Left renal cortex interstitium (tissue), 4 donors: ENCODE measurements at places on chromosomes 13 and 19. TPM values are rescaled to one million over a fixed set of nuclear protein-coding genes. Genes with fewer than 3 reads are reported as not detected.

DNA sequence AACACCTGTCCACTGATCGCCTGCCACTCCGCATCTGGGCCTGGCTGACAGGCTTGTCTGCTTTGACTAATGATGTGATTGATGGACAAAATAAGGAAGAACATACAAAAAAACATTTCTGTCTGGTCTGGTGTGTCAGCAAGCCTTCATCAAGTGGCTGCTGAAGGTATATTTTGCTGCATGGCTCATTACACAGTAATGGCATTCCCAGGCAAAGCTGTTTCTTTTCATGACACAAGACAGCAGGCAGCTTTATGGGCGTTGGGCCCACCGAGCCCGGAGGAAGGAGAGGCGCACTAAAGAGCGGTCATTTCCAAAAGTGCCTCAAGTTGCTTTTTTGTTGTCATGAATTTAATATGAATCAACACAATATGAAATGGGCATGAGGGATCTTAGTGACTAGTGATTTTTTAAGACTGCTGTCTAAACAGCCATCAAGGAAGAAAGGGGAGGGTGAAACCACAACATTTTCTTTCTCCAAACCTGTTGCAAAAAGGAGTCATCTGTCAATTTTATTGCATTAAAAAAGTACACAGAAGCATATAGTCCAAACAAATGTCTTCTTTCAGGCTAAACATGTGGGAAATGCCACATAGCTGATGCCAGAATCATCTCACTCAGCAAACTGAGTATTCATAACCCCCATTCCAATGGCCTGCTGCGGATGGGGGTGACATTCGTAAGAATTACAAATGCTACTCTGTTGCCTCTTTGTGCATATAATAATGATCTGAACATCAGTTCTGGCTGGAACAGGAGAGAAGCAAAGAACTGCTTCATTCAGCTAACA is 476.6 kb downstream of the ZNF536 start:
- DNase-seq = peak; percentile 53

- no peak for DNase-seq
Observed at GRCh38 chr13:107743100-107743499, 472.2 kb downstream of the LIG4 start.

GRCh38 chr19:29211562-29212355 is 1.2 kb downstream of the UQCRFS1 start:
- DNase-seq = peak; percentile 25

DNA sequence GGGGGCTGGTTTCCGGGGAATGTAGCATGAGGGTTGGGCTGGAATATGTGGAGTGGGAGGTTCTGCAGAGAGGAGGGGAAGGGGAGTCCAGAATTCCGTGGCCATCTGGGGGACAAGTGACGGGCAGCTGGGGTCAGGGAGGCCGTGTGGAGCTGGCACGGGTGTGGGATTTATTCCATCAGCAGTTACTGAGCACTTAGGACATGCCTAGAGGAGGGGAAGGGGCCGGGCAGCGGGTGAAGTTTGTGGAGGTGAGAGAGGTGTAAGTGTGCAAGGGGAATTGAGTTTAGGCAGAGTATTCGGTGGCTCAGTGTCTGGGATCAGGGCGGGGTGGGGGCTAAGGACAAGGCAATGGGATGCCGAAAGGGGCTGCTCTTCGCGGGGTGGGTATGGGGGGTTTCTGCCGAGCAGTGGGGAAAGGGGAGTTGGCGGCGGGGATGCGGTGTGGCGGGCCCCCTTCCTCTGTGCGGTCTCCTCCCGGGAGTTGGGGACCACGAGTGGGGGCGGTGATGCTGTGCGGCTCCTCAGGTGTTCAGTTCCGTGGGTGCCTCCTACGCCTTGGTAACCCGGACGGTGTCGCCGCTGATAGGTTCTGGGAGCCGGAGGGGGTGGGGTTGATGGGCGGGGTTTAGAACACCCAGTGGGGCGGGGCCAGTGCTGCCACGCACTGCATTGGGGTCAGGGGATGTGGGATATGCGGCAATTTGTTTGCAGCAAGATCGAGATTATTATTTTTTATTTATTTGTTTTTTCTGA is 5.4 kb downstream of the CCDC61 start:
- no peak for DNase-seq

DNA sequence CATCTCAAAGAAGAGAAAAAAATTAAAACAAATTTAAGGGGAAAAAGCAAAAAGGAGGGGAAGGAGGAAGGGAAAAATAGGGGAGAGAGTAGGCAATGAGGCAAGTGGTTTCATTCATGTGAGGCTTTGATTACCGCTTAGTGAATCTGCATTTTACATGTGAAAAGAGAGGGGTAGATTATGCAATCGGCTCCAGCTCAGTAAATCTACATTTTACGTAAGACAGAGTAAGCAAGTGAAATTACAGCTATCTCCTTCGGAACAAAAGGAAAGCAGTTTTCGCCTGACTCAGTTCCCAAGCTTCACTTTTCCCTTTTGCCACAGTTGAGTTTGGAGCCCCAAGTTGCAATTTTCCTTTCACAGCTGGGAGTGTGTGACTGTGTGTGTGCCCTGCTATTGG is 16.0 kb upstream of the OLFM2 start:
- DNase-seq = no peak

- DNase-seq = no peak
Observed at GRCh38 chr13:42140494-42140893, 92.0 kb downstream of the DGKH start.

- DNase-seq = peak; percentile 77
Observed at GRCh38 chr19:1478934-1479707, at the start of gene C19orf25. TSS of gene C19orf25 (minus strand) at chr19:1479215. CDS start at chr19:1478903, 312 bp downstream.

- no peak for DNase-seq
Observed at GRCh38 chr13:86684402-86684801, 885.2 kb upstream of the SLITRK6 start.

The NDUFA7 gene
- polyA plus RNA-seq = 69.9 TPM

The LRRC63 gene
- 0.16 TPM for polyA plus RNA-seq

The CATSPERD gene
- polyA plus RNA-seq = not detected

The LILRB4 gene
- polyA plus RNA-seq = 1.0 TPM

The GMIP gene
- polyA plus RNA-seq = 5.7 TPM

The CYP4F22 gene
- polyA plus RNA-seq = 0.62 TPM

The ZNF491 gene
- polyA plus RNA-seq = 4.9 TPM
